G401 (cell line): ENCODE measurements at places on chromosomes 16 and 17. TPM values are rescaled to one million over a fixed set of nuclear protein-coding genes. Genes with fewer than 3 reads are reported as not detected.

DNAH9 gene
- total RNA-seq = not detected in 2 replicates

DBNDD1 gene
- total RNA-seq = 21.4 and 21.5 TPM in 2 replicates

GRCh38 chr17:9363440-9364350 is 211.9 kb downstream of the STX8 start:
- no peak for DNase-seq

CYGB gene
- total RNA-seq = 3.1 and 3.3 TPM in 2 replicates

PIK3R6 gene
- total RNA-seq = not detected in 2 replicates

- no peak for DNase-seq
Measured at GRCh38 chr17:34673995-34674890, 94.9 kb downstream of the TMEM132E start.

DNA sequence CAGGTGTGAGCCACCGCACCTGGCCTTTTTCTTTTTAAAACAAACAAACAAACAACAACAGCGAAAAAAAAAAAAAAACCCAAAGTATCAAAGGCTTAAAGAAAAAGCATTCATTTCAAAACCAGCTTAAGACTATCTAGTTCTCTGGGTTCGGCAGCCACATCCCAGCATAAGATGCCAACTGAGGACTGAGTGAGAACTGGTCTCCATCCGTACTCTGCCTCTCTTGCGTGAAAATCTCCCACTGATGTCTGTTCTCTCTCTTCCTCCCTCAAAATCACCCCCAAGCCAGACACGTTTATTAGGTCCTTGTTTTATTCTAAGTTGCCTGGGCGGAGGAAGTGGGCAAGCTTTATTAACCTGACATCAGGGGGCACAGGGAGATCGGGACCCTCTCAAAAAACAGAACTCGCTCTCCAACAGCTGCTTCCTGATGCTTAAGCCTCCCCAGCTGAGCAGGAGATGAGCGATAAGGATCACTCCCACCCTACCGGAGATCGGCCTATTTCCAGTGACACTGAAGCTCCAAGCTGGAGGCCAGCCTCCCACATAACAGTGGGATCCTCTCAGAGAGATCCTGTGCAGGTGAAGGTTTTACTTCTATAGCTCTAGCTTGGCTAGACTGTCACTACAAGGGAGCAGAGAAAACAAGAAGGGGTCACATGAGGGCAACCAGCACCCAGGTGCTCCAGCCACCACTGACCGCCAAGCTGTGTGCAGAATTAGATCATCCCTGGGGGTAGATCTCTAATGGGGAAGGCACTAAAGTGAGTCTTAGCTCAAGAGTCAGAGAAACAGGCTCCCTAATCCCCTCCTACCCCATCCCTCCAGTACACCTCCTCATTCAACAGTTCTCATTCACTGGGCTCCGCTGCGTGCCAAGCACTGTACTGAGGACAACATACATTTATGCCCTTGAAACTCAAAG is 13.6 kb downstream of the CDC42EP4 start:
- DNase-seq = no peak

DNA sequence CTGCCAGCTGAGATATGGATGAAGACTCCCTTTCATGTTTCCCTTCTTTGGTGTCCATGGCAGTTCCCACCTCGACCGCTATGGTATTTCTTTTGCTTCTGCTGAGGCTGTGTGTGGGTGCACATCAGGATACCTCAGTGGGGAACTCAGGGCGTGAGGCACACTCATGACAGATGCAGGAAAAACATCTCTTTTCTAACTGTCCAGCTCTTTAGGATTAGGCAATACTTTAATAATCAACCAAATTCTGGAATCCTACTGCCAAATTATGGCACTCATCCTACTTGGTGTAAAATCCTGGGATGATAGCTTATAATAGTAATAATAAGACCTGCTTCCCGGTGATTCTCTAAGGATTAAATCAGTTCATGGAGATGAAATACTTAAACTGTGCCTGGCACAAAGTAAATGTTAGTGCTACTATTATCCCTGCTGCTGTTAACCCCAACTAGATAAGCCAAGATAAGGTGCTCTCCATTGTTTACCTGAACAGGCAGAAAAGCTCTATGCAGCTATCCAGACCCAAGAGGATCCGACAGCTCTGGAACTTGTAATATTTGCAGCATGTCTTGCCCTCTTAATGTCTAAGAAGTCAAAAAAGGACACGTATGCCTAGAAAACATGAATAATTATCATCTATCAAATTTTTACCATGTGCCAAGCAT is 543.3 kb downstream of the WWOX start:
- no peak for DNase-seq

DNA sequence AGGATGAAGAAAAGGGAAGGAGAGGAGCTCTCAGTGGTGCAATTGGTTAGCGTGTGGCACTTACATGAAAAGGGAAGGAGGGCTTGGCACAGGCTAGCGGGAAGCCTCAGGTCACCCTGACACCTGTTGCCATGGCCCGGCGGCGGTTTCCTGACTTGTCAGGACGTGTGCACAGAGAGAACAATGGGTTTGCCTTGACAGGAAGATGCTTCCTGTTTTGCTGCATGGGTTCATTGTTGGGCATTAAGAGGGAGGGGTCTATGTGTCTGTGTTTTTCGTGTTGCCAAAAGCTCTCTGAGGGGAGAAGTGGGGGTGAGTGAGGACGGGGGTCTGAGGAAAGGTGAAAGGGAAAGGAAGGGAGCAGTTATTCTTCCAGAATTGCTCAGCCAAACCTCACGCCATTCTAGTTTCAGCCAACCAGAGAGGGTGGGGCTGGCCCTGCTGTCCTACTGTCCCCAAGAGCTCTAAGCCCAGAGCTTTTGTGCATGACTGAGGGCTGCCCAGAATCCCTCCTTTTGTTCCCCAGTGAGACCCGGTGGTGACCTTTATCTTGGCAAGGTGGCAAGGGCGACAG is 17.1 kb upstream of the CCR7 start:
- no peak for DNase-seq

DNA sequence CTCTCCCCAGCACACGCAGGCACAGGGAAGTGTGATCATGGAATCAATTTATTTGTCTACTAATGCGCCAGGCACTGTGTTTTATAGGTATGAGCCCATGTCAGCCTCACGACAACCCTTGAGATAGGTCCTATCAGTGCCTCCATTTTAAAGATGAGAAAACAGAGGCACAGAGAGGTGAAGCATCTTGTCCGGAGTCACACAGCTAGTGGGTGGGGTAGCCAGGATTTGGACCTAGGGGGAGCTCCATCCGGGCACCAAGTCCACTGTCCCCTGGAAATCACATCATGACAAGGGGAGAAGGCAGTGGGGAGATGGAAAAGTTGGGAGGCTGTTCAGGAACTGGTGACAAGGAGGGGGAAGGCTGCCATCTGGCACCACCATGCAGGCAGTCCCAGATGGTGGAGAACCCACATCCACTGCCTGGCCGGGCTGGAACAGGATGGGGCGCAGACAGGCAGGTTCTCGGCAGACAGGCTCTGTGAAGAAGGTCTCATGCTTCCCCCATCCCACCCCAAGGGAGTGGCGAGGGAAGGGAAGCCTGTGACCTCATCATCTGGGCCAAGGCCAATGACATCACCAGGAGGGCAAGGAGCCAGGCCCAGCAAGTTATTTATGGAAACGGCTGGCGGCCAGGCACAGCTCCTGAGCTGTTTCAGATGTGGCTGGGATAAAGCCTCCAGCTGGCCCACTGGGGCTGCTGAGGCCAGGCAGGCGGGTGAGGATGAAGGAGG is 126.0 kb upstream of the SDK2 start:
- peak; percentile 48 for DNase-seq

TEKT1 gene
- not detected in 2 replicates for total RNA-seq

GRCh38 chr17:13266606-13267005 is 248.8 kb upstream of the ELAC2 start:
- DNase-seq = no peak

KCNG4 gene
- total RNA-seq = not detected in 2 replicates

- no peak for DNase-seq
Measured at GRCh38 chr17:52145476-52145875, 13.0 kb downstream of the CA10 start.

DNA sequence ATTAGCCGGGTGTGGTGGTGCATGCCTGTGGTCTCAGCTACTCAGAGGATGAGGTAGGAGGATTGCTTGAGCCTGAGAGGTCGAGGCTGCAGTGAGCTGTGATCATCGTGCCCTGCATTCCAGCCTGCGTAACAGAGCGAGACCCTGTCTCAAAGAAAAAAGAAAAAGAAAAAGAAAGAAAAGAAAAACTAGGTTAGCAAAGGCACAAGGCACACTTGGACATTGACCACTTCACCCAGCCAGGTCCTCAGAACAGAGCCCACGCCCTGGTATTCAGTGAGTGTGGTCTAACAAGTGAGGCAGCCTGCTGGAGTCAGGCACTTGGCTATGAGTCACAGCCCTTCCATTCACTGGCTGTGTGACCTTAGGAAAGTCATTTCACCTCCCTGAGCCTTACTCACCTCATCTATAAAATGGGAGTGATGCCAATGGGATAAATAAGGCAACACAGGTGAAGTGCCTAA is 10.4 kb downstream of the MILR1 start:
- DNase-seq = no peak

DNA sequence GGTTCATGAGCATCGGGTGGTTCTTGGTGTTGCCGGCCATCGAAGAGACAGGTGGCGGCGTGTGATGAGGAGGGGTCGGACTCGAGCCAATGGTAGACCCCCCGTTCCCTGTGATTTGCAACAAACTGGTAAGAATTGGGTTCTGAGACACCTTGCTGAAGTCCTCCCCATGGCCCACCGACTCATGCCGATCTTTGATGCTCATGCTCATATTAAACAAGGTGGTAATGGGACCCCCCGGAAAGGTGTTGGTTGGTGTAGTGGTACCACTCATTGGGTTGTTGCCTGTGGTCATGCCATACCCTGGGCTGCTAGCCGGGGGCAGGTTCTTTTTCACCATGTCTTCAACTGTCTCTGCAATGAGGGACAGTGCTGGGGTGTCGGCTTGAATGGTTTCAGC is 8.9 kb upstream of the FBXL20 start:
- DNase-seq = no peak

SKAP1 gene
- total RNA-seq = not detected in 2 replicates

GRCh38 chr17:27284811-27285415 is 9.0 kb upstream of the WSB1 start:
- DNase-seq = no peak

- no peak for DNase-seq
Measured at GRCh38 chr17:81317530-81317821, 22.4 kb upstream of the SLC38A10 start.
